Smooth muscle cell of the coronary artery (primary cell): ENCODE measurements at places on chromosomes 13 and 19. TPM values are rescaled to one million over a fixed set of nuclear protein-coding genes. Genes with fewer than 3 reads are reported as not detected.

C13orf42 gene
- not detected in 2 replicates for total RNA-seq

SLC10A2 gene
- total RNA-seq, result not detected in 2 replicates

ZSCAN1 gene
- total RNA-seq, result 0.23 TPM in 1 of 2 replicates, not detected in the other

ERFL gene
- total RNA-seq, result under 0.01 TPM in 1 of 2 replicates, not detected in the other

DLL3 gene
- 0.08 TPM in 1 of 2 replicates, not detected in the other for total RNA-seq

GNG8 gene
- total RNA-seq, result not detected in 2 replicates

CGB3 gene
- not detected in 2 replicates for total RNA-seq

ZNF443 gene
- 1.8 and 2.9 TPM in 2 replicates for total RNA-seq

PLIN5 gene
- total RNA-seq, result not detected in 2 replicates

ZMYM5 gene
- total RNA-seq, result 8.4 and 9.8 TPM in 2 replicates

C19orf18 gene
- 0.23 TPM in 2 replicates for total RNA-seq

N4BP2L2 gene
- total RNA-seq, result 60.3 and 85.3 TPM in 2 replicates

KIR3DL1 gene
- total RNA-seq, result not detected in 2 replicates

VAV1 gene
- total RNA-seq, result not detected in 2 replicates

RNF225 gene
- 0.15 TPM in 1 of 2 replicates, not detected in the other for total RNA-seq

ZNF813 gene
- total RNA-seq, result 3.2 and 3.7 TPM in 2 replicates

MEF2B gene
- total RNA-seq, result not detected in 2 replicates

ATP4A gene
- not detected in 2 replicates for total RNA-seq

CNMD gene
- total RNA-seq, result not detected in 2 replicates
